Stimulated activated CD8-positive, alpha-beta memory T cell treated with anti-CD3 and anti-CD28 coated beads, Interleukin-7, amount 100 ng/mL, for 24 hours (primary cell): ENCODE measurements at places on chromosomes 7 and 10.

GRCh38 chr7:66668677-66669076, 40.0 kb downstream of the KCTD7 start:
- DNase-seq: no peak

GRCh38 chr7:12917801-12918200, 230.4 kb downstream of the ARL4A start:
- DNase-seq: no peak

DNA sequence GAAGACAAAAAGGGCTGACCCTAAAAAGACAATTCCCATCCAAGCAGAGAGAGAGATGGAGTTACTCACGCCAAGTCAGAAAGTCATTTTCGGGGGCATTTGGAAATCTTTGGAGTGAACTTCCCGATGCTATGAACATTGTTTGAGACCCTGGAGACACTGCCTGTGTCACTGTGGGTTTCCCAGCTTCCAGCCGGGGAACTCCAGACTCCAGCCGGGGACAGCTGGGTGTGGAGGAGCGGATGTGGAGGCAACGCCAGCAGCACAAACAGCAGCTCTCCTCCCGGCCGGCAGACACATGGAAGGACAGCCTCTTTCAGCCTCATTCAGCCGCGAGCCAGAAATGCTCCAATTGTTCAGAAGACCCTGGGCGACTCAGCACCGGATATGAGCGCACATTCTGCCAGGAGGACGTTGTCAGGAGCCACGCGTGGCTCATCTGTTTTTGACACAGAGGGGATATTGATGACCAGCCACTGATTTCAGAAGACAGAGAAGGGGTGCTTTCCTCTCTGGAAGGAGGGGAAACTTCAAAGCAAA, 97.6 kb downstream of the PRPF18 start:
- no peak for DNase-seq

DNA sequence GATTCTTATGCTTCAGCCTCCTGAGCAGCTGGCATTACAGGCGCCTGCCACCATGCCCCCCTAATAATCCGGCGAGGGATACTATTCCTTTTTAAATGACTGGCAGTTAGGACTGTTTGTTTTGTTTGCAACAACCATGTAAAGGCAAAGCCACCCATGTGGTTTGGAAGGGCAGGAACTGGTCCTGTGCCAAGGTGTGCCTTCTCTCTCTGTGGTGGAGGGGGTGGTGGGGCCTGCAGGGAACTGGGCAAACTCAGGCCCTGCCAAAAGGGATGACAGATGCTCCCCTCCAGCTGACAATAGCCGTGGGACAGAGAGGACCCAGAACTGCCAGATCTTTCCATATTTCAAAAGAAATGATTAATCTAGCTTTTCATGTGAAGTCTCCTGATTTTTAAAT, 23.5 kb upstream of the WAPL start:
- no peak for DNase-seq

- DNase-seq: no peak
These were observed 55.2 kb upstream of the WNT16 start for GRCh38 chr7:121273467-121274167.

DNA sequence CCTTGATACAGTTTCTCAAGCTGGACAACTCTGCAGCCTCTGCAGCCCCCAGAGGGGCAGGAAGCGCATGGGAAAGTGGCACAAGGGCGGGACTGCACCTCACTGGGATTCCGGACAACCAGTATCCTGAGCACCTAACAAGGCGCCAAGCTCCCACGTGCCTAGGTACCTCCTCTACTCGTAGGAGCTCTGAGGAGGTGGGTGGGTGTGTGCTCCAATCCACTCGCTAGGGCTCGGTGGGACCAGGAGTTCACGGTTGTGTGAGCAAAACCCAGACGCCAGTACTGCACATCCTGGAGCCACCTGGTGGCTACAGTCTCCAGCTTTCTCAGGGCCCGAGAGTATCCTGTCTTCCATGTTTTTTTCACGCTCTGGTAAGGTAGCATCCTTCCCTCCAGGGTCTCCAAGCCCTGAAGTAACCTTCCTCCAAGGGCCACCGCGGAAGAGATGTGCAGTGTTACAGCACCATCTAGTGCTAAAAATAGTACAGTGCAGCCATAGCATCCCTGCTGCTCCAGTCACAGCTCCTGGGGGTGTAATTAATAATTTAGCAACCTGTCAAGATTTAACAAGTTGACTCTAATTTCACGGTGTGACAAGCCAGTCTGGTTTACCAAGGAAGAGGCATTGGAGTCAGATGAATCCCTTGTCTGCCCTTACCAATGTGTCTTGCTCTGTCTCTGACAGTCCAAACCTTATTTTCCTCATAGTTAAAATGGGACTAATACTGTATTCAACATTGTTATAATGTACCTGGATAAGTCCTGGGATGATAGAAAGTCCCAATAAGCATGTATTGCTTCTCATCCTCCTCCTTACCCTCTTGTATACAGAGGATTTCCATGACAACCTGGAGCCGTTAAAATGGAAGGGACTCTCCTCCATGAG, 70.4 kb downstream of the HERPUD2 start:
- DNase-seq: no peak

- DNase-seq: no peak
These were observed 12.6 kb downstream of the NACAD start for GRCh38 chr7:45075871-45076796.

- DNase-seq: no peak
These were observed 117.1 kb upstream of the HPS1 start for GRCh38 chr10:98563811-98564210.

DNA sequence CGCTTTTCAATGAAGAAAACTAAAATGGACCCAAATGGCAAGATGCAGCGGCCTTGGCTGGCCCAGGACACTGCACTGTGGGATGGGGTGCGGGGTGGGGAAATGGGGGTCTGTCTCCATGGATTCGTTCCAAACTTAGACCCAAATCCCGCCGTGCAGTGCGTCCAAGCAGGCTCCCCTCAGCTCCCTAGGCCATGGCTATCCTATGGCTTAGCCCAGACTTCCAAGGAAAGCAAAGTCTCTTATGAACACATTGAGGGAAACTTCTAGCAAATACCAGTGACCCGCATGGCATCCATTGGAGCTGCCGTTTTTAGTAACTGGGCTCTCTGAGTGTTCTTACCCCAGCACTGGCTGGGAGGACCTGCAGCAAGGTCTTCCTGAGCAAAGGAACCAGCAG, 122.5 kb downstream of the EBF3 start:
- DNase-seq: no peak

- DNase-seq: no peak
These were observed 302.2 kb downstream of the ADARB2 start for GRCh38 chr10:1434912-1435692.

DNA sequence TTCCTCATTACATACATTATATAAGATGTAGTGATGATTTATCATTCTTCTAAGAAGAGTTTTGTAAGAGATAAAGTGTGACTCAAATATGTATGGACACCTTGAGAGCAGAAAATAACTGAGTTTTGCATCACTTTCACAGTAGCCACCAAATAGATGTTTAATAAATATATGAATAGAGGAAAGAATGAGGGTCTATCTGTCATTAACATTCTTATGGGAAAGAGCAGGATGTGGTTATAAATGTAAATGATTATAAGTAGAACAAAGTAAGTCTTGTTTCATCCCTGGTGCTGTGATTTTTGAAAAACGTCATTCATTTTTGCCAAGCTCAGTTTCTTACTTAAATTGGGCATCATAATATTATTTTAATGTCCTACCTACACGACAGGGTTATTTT, 15.0 kb upstream of the CRPPA start:
- no peak for DNase-seq

GRCh38 chr7:20153999-20154398, 63.2 kb downstream of the MACC1 start:
- DNase-seq: no peak
